ENCODE measurements at places on chromosomes 2 and 18.

DNA sequence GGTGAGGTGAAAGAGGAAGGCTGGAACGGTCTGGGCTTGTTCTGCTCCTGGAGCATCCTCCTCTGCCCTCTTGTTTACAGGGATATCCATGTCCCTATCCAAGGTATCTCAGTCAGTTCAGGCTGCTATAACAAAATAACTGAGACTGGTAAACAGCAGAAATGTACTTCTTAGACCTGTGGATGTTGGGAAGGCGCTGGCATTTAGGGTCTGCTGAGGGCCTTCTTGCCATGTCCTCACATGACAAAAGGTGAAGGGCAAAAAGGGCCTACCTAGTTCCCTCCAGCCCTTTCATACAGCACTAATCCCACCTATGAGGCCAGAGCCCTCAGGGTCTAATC, 65.6 kb downstream of the INPP4A start:
- no peak for DNase-seq

DNA sequence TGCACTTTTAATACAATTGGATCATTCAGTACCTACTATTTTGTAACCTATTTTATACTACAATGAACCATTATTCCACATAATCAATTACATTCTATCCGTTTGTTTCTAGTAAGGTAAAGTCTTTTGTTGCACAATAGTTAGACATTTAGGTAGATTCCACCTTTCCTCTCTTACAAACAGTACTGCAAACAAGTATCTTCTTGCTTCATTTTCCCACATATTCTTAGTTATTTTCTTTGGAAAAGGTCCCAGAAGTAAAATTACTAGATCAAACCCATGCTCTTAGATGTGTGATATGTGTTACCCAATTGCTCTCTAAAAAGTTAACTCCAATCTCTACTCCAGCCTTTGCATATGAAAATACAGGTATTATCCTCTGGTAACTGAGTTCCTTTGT, 49.6 kb downstream of the SPIRE1 start:
- no peak for DNase-seq

GRCh38 chr2:103009871-103010270, 248.0 kb downstream of the TMEM182 start:
- no peak for DNase-seq

GRCh38 chr2:216752855-216753505, 57.6 kb upstream of the IGFBP5 start:
- DNase-seq = no peak

DNA sequence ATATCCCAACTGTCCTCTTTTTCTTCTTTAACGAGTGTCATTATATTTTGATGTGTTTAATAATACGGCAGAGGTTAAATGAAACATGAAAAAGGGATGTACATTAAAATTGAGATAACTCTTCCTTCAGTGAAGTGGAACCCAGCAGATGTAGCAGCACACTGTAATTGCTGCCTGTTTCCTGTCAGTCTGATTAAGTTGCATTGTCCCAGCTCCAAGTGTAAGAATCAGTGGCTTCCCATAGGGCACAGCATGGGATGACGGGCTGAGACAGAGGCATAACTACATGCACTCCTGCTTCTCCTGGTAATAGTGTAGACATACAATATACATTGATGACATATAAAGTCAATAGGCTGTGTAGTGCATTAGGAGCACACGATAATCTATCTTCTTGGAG, 175.8 kb upstream of the TCF4 start:
- no peak for DNase-seq

- no peak for DNase-seq
Observed at GRCh38 chr2:62706721-62707521, 1.4 kb downstream of the EHBP1 start.

- DNase-seq = no peak
Observed at GRCh38 chr2:121588357-121588756, 57.7 kb downstream of the RNU4ATAC start.

DNA sequence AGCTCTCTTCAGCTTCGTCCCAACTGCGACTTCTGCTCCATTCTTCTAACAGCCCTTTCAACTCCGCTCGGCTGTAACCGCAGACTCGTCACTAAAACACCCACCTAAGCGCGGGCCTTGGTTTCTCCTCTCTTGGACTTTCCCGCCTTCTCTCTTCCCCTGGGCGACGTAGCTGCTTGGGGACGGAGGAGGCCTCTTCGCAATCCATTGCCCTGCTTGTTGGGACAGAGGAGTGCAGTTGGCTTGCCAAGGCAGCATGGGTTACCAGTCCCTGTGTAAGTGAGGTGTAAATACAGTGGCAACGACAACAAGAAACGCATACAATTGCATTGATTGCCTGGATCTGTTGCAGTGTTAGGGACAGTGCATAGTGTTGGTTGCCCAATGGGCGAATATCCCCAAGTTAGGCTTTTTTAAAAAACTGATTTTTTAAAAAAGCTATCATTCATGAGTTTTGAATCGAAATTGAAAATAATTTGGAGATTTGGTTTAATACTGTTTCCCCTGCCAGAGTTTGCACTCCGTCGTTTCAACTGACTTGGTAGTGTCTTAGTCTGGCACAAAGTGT, 484 bp upstream of the DARS1 start:
- no peak for DNase-seq

- no peak for DNase-seq
Observed at GRCh38 chr2:150133623-150134022, 353.8 kb downstream of the RND3 start.

GRCh38 chr2:17589406-17590035, 49.0 kb downstream of the VSNL1 start:
- DNase-seq = no peak

DNA sequence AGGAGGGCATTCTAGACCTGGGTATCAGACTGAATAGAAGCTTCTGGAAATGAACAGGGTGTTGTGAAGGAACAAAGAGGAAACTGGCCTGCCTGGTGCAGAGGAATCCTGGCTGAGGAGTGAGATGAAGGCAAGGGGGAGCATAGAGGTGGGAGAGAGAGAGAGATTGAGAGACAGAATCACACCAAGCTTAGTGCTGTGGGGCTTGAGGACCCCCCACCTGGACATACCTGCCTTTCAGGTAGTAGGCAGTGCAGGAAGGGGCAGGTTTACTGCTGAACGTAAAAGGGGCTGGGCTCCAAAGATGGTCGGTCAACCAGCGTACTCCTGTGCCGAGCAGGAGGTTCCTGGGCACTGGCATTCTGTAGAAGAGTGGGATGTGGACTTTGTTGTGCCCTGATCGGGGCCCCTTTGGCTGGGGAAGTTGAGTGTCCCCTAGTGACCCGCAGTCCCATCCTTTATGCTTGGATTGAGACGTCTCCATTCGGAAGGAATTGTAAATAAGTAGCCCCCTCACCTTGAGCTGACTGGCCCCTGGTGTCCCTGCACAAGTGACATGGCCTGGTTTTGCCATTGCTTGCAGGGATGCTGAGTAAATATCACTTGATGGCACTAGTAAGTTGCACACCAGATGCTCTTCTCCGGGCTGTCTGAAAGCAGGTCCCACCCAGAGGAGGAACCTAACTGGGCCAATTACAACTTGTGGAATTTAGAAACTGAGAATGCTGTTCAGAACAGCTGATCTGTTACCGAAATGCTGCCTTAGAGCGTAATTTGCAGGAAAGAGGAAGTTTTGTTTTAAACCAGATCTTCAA, 1.4 kb downstream of the UBE2F start:
- no peak for DNase-seq

GRCh38 chr2:42877511-42877910, 85.1 kb upstream of the HAAO start:
- DNase-seq = no peak

- no peak for DNase-seq
Observed at GRCh38 chr2:200795028-200795440, 16.7 kb upstream of the BZW1 start.

GRCh38 chr2:60972889-60973656, 44.4 kb upstream of the PEX13 start:
- DNase-seq = no peak

DNA sequence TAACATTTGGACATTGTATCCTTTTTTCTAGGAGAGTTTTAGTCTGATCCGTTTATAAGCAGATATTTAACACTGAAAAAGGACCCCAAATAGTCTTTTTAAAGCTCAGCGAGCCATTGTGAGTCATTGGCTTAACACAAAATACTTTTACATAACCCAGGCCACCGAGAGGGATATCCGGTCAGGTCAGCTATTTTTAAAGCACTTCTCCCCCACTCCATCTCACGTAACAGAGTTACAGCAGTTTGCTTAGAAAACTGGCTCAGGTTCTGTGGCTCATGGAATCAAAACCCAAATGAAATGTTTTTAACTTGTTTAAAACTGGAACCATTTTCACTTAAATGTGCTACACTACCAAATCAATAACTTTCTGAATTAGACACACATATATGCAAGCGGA, 23.9 kb downstream of the COL4A3 start:
- no peak for DNase-seq

- DNase-seq = no peak
Observed at GRCh38 chr2:220104871-220105351, 477.5 kb downstream of the SLC4A3 start.

DNA sequence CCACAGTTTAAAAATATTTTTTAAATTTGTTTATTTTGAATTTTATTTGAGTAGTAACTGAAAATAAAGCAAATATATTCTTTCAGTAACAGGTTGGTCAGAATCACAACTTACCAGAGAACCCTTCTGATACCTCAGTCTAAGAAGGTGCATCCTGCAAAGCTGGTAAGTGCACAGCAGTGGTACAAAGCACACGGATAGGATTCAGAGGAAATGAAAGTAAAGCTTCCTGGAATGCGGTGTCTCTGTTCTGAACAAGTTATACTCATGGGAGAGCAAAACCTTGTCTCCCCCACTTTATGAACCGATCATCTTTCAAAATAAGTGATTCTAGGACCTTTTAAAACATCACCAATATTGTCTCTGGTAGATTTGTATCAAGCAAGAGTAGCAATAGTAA, 398.3 kb downstream of the TMX3 start:
- no peak for DNase-seq

GRCh38 chr2:10217489-10218435, 84.9 kb upstream of the HPCAL1 start:
- no peak for DNase-seq

- DNase-seq = no peak
Observed at GRCh38 chr2:24586955-24587354, 95.9 kb downstream of the NCOA1 start.

Data from NCI-H187 (cell line).